Stimulated activated CD8-positive, alpha-beta memory T cell treated with anti-CD3 and anti-CD28 coated beads, Interleukin-7, amount 100 ng/mL, for 48 hours (primary cell): ENCODE measurements at places on chromosomes 6 and 20.

- DNase-seq: no peak
Observed at GRCh38 chr6:11921017-11921438, 91.1 kb upstream of the HIVEP1 start.

- DNase-seq: no peak
Observed at GRCh38 chr6:142707255-142707654, 237.7 kb downstream of the HIVEP2 start.

DNA sequence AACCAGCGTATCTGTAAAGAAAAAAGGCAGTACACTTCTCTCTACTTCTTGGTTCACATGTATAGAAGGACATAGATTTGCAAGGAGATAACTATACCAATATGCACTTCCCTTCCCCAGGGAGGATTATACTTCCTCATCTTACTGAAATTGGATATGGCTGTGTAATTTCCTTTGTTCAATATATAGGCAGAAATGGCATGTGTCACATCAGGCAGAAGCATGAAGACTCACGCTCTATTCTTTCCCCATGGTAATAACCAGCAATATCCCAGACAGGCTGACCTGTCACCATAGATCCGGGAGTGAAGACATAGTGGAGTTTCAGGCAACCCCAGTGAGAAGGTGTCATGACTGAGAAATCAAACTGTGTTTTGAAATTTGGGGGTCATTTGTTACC is 518.3 kb downstream of the KIF16B start:
- DNase-seq: no peak

DNA sequence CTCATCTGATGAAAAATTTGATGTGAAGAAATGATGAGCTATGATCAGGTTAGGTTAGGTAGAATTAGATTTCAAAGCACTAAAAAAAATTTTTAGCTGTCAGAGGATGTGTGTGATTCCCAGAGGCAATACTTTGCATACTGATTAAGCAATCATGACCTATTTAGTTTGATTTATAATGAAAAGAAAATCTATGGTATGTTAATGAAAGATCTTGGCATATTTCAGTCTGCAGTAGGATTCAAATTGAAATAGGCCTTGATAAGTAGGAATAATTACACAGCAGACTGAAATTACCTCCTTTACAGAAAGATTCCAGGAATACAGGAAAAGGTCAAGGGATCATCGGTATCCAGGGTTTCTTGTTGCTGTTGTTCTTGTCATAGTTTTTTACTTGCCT is 69.3 kb downstream of the HDDC2 start:
- DNase-seq: no peak

GRCh38 chr6:150967910-150968309 is 102.4 kb downstream of the MTHFD1L start:
- no peak for DNase-seq

DNA sequence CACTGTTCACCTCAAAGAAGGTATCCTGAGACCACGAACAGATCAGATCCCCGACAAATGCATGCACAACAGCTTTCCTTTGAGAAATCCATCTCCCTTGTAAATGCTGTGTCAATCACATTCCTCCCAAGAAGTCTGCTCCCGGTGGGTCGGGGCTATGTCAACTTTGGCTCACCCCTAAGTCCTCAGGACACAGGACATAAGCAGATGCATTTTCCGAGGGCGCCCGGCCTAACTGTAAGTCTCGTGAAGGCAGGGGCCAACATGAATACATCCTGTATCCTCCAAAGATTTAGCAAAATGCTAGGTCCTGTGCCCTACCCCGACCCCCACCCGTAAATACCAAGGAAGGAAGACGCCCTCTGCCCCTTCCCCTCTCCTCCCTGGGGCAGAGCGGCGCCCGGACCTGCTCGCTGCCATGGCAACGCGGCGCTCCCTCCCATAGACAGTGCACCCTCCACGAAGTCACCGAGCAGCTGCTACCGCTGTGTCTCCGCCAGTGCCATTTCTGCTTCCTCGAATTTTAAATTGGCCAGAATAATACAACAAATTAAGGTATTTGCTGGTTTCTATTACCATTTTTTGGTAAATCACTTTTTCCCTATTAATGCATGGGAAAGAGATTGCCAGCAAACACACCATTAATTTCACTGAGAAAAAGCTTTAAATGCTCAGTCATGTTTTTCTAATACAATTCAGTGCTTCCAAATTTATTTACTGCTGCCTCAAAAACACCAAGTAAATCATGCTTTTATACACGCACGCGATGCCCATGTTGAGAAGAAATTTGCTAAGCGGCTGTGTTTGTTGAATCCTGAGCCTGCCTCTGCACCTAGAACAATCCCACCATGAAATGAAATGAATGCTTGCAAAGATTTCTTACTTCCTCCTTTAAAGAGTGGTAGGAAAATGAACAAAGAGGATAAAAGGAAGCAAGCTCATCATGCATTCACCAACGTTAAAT is 100.6 kb downstream of the PCSK2 start:
- no peak for DNase-seq

- no peak for DNase-seq
Observed at GRCh38 chr6:140043357-140043756, 668.9 kb upstream of the CITED2 start.

DNA sequence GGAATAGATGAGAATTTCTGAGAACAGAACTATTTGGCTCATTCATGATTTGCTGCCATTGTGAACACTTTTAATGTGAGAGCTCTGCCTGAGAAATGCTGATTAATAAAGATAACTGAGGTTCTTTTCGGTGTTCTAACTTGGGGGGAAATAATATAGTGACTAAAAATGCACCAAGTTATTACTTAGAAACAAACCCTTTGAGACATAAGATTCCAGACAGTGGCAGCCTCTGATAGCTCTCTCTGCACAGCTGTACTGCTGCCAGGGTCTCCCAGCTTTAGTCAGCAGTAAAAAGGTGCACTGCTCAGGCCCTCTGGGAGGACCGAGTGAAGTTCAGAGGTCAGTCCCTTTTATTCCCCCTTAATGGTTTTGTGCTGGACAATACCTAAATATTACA is 2.5 kb upstream of the PRDM1 start:
- no peak for DNase-seq

- DNase-seq: no peak
Observed at GRCh38 chr6:37244430-37245310, 12.9 kb upstream of the TBC1D22B start.

DNA sequence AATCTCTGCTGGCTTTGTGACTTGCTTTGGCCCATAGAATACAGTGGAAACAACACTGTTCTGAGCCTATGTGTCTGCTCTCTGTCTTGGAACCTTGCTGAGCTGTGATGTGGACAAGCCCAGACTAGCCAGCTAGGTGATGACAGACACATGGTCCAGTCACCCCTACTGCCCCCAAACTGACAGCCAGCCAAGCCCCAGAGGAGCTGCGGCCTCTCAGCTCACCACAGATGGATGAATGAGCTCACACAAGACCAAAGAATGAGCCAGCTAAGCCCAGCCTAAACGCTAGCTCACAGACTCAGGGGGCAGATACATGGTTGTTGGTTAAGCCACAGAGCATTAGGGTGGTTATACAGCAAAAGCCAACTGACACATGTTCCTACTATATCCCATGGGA is 4.1 kb downstream of the AARS2 start:
- no peak for DNase-seq

- no peak for DNase-seq
Observed at GRCh38 chr6:43262000-43262779, 18.9 kb downstream of the TTBK1 start.

GRCh38 chr6:36847152-36847551 is 7.9 kb upstream of the CPNE5 start:
- no peak for DNase-seq

DNA sequence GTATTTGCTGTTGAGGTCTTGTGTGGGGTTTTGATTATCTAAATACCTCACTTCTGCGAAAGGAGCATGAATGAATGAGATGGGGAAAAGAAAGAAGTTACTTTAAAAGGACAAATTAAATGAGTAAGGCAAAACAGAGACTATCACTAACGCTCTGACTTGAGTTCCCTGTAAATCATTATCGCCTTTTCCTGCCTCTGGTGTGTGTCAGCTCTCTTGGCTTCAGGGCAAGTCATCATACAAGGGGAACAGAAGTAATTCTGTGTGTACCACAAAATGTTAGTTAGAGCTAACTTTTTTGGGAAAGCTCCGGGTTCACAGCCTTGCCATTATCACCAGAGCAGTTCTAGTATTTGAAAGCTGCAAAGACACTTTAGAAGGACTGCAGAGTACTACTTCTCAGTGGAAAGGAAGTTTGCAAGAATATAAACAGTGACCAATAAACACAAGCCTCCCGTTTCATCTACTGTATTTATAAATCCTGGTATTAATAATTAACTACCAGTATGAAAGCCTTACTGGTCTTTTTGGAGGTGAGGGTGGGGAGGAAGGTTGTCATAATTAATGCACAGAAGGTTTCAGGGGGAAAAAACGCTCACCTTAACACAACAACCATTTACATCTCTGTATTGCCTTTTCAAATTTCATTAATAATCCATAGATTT is 1.2 kb downstream of the DZANK1 start:
- DNase-seq: no peak

DNA sequence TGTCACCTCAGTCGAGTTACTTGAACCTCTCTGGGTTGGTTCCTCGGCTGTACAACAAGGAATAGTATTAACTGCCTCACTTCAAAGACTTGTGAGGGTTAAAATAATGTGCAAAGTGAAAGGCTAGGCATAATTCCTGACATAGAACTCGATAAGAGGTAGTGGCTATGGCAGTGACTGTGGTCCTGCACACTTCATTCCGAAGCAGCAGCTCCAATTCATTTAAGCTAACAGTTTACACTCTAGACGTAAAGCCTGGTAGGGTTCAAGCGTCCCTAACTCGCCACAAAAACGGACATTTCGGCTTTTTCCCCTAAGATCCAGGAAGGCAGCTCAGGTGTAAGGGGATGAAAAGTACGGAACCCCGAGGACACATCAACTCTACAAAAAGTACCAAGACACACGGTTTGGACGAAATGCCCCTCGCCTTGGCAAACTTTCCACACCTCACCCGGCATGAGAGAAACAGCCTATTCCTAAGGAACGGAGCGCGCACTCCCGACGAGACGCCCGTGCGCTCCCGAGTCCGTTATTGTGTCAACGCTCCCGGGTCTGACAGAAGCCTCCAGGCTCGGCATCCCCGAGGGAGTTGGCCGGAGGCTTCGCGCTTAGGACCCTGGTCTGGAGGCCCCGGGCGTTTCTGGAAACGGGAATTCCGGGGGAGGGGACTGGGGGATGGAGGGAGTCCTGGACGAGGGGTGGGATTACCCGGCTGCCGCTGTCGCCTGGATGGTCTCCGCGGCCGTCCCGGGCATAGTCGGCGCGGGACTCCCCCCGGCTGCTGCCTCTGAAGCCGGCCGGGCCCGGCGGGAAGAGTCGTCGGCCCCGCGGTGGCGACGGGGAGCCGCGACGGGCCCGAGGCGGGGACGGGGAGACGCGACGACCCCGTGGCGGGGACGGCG is 937 bp downstream of the ZNF318 start:
- no peak for DNase-seq

- no peak for DNase-seq
Observed at GRCh38 chr6:882084-882598, 189.2 kb upstream of the EXOC2 start.

DNA sequence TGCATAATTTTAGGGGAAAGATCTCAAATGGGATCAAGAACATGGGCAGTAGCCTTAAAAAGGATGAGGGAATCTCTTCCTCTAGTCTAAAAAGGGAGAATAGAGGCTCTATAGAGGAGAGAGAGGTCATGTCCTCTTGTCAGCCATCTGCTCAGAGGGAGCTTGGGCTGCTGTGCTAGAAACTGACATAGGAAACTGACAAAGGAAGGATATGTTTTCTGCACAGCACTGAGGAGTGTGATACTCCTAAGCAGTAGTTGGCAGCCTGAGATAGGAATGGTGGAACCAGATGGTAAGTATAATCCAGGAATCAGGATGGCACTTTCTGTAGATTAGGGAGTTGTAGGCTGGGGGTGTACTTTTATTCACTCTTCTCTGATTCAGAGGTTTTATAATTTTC is 59.2 kb downstream of the PTPRA start:
- no peak for DNase-seq

- DNase-seq: no peak
Observed at GRCh38 chr6:11803591-11803971, 25.0 kb upstream of the ADTRP start.

- DNase-seq: no peak
Observed at GRCh38 chr6:44784195-44784594, 396.7 kb downstream of the CDC5L start.

- no peak for DNase-seq
Observed at GRCh38 chr20:48805716-48806115, 22.1 kb downstream of the PREX1 start.

DNA sequence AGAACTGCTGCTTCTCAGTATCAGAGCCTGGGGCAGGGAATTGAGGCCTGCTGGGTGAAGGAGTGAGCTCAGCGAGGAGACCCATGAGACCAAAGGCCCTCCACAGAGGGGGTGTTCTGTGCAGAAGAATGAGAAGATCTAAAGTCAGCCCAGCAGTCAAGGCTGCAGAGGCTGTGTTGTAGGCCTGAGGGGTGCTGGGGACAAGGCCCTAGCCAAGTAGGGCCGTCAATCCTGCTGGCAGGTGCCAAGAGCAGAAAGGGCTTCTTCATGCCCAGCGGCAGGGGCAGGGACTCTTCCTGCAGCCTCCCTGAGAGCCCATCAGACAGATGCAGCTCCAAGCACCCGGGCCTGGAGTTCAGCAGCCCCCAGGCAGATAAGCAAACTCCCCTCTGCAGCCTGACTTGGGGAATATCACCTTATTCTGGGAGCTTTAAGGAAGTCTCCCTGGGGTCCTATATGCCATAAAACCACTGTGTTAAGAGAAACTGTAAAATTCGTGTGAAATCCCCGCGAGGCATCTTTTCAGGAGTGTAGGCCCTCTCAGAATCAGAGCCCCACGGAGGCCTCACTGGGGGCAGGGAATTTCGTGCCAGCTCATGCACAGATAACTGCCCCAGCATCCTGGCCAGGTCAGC is 9.0 kb downstream of the CCDC167 start:
- no peak for DNase-seq

DNA sequence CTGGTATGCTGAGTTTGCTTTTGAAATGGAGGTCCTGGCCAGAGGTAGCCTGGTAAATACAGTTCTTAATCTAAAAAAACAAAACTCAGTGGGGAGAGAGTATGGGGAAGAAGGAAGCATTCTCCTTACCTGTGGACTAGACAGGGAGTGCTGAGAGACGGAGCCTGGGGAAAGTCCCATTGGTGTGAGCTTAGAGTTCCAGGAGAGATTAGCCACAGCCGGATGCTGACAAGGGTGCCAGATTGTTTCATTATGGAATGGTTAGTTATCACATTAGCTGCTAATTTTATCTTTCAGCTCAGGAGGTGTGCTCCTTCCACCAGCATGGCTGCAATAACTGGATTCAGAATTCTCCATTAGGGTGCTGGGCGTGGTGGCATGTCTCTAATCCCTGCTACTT is 75.9 kb downstream of the RREB1 start:
- DNase-seq: no peak

GRCh38 chr6:101302593-101302992 is 90.9 kb upstream of the GRIK2 start:
- no peak for DNase-seq
